ENCODE measurements at places on chromosomes 5 and 9.

DNA sequence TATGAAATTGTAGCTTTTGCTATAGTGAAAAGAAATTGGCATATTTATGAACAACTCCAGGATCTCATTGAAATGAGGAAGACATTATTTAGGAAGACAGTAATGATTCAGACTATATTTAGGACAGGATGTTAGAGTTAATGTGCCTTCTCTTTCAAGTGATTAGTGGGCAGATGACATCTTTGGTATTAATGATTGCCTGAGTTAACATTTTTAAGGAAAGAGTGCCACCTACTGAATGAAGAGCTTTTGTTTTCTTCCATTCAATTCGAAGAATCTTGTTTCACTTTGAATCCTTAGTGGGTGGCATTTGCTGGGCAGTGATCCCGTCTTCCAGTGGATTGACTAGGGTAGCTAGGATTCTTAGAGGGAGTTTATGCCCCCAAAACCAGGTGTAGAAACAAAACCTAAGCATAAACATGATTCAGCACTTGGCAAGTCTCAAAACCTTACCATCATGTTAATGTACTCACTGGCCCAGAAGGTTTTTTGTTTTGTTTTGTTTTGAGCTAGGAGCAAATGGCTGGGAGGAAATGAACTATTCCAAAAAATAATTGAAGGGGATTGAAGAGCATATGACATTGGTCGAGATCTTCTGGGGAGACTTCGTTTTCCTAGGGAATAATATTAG is 23.2 kb downstream of the MAP3K1 start:
- no peak for DNase-seq

- DNase-seq = peak; percentile 42
Observed at GRCh38 chr9:278651-279050, 64.0 kb downstream of the DOCK8 start.

DNA sequence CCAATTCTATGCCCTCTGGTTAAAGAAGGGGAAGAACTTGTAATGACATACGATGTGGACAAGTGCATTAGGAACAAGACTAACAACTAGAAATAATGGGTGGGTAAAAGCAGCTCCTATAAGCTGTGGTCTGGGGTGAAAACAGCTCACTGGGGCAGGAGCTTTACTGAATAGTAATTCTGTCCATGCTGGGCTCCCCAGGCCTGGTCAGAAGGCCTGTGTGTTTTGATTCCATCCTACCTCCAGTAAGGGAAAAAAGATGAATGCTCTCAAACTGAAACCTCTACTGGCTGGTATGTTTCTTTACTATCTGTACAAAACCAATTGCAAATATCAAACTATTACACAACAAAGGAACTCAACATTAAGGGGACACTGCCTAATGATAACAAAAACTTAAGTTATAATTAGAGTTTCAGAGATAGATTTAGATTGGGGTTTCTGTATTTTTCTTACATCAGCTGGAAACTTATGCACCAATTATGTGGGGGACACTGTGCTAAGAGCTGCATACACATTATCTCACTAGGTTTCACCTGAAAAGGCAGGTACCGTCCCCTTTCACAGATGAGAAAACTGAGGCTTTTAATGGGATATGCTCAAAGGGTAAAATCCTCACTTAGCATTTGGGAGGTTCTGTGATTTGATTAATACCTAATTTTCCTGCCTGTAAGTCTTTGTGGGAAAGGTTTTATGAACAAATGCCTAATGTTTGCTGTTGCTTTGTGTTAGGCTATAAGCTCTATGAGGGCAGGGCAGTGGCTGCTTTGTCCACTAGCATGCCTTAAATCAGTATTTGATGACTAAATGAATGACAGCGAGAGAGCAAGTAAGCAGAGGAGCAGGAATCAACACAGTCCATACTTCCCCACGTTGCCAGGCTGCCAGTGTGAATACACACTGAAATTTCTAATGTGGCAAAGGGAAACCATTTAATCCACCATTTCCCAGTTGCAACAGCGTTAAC is 53.6 kb downstream of the ELL2 start:
- no peak for DNase-seq

DNA sequence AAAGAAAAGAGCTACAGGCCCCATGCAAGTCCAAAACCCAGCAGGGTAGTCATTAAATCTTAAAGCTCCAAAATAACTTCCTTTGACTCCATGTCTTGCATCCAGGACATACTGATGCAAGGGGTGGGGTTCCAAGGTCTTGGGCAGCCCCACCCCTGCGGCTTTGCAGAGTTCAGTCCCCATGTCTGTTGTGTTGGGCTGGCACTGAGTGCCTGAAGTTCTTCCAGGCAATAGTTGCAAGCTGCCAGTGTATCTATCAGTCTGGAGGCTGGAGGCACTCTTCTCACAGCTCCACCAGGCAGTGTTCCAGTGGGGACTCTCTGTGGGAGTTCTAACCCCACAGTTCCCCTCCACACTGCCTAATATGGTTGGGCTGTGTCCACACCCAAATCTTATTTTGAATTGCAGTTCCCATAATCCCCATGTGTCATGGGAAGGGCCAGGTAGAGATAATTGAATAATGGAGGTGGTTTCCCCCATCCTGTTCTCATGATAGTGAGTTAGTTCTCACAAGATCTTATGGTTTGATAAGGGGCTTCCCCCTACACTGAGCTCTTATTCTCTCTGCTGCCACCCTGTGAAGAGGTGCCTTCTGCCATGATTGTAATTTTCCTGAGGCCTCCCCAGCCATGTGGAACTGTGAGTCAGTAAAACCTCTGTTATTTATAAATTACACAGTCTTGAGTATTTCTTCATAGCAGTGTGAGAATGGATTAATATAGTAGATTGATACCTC is 237.5 kb upstream of the ADRA1B start:
- DNase-seq = no peak

- no peak for DNase-seq
Observed at GRCh38 chr5:69502367-69502766, 9.8 kb downstream of the OCLN start.

- no peak for DNase-seq
Observed at GRCh38 chr5:129114539-129115193, 20.1 kb downstream of the ISOC1 start.

DNA sequence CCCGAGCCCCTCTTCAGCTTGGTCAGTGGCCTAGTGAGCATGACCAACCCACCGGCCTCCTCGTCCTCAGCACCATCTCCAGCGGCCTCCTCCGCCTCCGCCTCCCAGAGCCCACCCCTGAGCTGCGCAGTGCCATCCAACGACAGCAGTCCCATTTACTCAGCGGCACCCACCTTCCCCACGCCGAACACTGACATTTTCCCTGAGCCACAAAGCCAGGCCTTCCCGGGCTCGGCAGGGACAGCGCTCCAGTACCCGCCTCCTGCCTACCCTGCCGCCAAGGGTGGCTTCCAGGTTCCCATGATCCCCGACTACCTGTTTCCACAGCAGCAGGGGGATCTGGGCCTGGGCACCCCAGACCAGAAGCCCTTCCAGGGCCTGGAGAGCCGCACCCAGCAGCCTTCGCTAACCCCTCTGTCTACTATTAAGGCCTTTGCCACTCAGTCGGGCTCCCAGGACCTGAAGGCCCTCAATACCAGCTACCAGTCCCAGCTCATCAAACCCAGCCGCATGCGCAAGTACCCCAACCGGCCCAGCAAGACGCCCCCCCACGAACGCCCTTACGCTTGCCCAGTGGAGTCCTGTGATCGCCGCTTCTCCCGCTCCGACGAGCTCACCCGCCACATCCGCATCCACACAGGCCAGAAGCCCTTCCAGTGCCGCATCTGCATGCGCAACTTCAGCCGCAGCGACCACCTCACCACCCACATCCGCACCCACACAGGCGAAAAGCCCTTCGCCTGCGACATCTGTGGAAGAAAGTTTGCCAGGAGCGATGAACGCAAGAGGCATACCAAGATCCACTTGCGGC is 1.8 kb downstream of the EGR1 start:
- DNase-seq = peak; percentile 36

DNA sequence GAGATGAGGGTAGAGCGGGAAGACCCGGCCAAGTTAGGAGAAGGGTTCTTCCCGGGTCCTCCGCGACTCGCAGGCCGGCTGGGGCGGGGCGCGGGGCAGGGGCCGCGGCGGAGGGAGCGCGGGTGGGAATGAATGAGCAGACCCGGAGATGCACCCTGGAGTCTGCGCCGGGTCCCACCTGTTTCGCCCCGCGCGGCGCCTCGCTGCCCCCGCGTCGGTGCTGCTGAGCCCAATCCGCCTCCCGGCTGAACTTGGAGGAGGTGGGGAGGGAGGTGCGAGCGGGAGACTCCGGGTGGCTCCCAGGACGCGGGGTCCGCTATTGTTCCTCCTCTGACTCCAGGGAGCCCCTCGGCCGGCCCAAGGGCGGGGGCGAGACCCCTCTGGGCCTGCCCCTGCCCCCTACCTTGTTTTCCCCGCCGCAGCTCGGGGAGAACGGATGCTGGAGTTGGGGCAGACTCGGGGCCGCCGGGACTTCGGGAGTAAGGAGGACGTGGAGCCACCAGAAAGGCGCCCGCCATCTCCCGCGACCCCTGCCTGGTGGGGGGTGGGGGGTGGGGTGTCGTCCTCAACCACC is 659 bp downstream of the RAI14 start:
- DNase-seq = no peak

DNA sequence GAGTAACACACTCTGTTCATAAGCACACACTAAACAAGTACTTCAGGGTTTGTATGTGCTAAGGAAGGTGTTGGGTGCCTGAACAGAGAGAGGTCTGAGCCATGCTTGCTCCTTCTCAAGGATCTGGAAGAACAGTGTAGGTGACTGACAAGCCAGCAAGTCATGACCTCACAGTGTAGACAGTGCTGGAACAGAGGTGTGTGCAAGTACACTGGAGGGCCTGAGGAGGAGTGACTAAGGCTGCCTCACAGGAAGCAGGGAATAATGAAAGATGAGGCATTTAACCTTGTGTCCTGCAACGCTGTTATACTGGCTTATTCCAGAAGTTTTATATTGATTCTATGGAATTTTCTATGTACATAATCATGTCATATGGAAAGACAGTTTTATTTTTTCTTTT is 83.9 kb downstream of the TMEM174 start:
- DNase-seq = no peak

DNA sequence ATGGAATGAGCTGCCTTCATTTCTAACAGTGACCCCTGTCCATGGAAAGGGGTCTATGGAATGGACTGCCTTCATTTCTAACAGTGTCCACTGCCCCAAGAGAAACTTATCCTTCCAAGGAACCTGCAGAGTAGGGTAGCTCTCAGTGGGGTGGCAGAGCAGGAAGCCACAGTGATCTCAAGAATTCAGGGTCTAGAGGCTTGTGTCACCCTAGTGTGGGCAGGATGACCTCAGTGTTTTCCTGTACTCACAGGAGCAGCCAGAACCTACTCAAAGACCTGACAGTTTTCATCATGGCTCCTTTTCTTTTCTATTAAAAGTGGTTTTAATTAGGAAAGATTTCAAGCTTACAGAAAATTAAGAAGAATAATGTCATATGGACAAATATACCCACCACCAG is 27.5 kb downstream of the SEC61B start:
- DNase-seq = no peak

DNA sequence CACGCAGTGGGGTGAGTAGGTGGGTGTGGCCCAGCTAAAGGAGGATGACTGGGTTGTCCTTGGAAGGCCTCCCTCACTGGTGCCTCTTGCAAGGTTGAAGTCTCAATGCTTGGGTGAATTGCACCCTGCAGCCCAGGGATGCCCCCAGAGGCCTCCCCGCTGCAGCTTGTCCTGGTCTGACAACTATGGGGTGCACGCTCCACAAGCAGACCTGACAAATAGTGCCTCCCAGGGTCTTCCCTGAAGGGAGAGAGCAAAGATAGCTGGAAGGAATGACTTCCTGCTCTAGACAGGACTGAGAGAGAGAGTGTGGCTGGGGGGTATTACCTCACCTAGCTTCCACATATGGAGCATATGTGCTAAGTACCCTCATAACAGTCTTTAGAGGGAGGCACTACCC is 1.7 kb downstream of the PSD2 start:
- DNase-seq = no peak

Measured in activated CD4-positive, alpha-beta T cell treated with anti-CD3 and anti-CD28 coated beads for 4 hours (primary cell).